AG09309 (cell line): ENCODE measurements at places on chromosomes 1 and 21.

GRCh38 chr1:201739492-201740085 is 89.4 kb upstream of the IPO9 start:
- DNase-seq, result no peak

GRCh38 chr1:204706838-204707509 is 21.4 kb upstream of the LRRN2 start:
- DNase-seq, result no peak

DNA sequence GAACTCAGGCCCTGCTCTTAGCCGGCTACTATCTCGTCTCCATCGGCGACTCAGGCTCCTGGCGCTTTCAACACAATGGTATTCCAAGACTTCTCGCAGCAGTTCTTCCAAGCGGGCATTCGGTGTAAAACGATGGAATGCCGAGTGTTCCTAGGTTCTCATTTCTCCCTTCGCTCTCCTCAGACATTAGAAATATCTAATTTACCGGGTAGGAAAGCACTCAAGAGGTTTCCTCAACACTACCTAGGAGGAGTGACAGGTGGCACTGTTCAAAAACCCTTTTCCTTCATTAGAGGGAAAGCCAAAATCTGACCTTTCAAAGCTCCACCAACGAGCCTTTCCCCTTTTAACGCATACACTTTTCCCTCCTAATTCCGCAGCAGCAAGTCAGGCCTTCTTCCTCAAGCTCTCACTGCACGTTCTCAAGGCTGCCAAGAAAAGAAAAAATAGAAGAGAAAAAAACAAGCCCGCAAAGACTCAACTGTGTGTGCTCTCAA is 601 bp downstream of the UBE2G2 start:
- no peak for DNase-seq

GRCh38 chr21:21415741-21416140 is 417.5 kb downstream of the NCAM2 start:
- no peak for DNase-seq

DNA sequence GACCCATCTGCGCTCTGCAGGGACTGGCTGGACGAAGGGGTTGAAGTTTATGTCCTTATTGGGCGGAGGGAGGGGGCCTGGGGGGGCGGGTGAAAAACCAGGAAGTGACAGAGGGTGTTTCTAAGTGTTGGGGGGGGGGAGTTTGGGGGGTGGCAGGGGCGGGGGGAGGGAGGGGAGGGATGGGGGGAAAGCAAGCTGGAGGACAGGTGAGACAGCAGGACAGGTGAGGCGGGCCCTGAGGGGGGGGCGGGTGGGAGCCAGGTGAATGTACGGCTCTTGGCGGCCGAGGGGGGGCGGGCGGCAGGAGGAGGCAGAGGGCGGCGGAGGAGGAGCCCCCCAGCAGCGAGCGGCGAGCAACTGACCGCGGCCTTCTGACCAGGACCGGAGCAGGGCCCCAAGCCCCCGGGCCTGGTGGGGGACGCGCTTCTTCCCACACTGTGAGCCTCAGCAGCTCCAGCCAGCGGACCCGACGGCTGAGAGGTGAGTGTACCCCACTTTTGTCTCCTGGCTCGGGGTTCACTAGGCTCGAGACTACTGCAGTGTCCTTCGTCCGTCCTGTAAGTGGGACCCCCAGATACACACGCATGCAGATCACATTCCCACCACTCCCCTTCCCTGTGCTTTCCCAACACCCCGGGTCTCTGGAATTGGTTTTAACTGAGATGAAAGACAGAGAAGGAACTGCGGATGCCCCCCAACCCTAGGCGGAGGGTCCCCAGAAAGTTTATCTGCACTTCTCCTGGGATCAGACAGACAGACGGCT is at the start of gene ZBTB7B:
ZBTB7B (plus strand) TSS at position 339 of the 763 bp plus-strand sequence. CDS start 11,859 bp downstream, outside the sequence.
- DNase-seq, result no peak

GRCh38 chr1:19676438-19676922 is 11.8 kb downstream of the HTR6 start:
- peak; percentile 63 for DNase-seq

DNA sequence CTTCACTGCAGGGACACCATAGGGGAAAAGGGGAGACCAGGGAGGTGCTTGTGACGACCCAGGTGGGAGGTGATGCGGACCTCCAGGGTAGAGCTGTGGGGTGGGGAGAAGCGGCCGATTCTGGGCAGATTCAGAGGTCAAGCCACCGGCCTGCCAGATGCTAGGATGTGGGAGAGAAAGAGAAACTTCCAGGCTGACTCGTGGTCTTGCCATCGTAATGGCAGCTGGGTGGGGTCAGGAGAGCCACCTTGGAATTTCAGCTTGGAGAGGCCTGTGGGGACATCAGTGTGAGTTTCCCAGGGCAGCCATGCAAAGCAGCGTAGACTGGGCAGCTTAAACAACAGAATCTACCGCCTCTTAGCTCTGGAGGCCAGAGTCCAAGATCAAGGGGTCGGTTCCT is 258.0 kb upstream of the VAMP3 start:
- DNase-seq, result no peak

DNA sequence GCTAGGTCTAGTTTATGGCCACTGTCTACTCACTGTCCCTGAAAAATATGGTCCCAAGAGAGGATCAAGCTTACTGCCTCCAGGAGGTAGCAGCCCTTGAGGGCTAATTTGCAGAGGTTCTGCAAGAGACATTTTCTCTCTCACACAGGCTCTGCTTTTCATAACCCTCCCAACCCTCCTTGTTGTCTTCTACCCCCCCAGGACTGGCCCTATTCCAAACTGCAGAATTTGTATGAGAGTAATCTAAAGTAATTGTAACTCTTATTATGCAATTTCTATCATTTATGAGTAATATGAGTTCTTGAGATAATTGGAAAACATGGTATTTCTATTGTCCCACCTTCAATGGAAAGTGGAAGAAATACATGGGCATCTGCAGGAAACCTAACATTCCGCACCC is 70.4 kb upstream of the CD55 start:
- DNase-seq, result no peak

GRCh38 chr1:193457676-193458075 is 271.3 kb upstream of the B3GALT2 start:
- DNase-seq, result no peak

DNA sequence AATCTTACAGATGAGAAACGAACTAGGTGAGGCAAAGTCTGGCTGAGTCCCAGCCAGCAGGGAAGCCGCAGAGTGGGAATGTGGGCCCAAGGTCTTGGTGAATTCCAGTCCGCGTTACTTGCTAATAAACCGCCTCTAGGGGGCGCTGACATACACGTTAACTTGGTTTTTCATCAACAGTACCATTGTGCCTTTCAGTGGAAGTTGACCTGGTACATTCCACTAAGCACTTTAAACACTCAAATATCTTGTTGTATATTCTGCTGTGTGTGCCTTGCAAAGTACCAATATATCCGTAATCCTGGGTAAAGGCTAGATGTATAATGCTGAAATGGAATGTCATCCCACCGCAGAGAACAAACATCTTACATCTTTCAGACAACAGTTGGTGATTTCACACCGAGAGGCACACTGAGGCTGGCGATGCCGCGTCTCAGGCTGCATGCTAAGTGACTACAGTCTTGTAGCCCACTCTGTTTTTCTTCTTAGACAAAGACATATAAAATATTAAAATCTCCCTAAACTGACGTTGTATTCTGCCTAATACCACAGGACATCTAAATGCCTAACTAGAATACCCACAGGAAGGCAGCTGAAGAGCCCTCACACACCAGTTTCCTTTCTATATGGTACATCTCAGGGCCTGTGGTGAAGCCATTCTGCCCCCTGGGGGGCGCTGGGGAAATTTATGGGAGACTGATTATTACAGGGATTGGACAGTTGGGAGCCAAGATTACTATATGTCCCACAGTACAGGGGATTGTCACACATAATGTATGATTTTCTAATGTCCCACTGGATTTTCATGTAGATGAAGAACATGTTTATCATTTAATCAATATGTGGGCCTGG is 49.2 kb upstream of the C1orf198 start:
- DNase-seq, result no peak

DNA sequence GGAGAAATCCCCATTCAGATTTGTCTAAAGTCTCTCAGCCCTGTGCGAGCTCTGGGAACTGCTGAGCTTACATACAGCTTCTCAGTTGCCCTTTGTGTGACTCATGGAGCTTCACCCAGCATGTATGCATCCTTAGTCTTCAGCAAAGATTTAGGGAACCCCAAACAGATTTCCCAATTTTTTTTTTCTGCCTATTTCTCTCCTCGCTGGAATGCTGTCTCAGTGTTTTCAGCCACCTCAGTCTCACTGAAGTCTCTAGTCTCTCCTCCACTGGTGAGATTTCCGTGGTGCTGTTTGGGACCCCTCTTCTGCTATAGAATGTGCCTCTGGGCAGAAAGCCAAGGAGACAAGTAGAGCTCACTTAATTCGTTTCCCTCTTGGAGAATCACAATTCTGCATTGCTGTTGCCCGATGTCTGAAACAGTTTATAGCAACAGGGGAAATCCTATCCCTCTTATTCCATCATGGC is 28.1 kb upstream of the TXLNA start:
- peak; percentile 27 for DNase-seq

DNA sequence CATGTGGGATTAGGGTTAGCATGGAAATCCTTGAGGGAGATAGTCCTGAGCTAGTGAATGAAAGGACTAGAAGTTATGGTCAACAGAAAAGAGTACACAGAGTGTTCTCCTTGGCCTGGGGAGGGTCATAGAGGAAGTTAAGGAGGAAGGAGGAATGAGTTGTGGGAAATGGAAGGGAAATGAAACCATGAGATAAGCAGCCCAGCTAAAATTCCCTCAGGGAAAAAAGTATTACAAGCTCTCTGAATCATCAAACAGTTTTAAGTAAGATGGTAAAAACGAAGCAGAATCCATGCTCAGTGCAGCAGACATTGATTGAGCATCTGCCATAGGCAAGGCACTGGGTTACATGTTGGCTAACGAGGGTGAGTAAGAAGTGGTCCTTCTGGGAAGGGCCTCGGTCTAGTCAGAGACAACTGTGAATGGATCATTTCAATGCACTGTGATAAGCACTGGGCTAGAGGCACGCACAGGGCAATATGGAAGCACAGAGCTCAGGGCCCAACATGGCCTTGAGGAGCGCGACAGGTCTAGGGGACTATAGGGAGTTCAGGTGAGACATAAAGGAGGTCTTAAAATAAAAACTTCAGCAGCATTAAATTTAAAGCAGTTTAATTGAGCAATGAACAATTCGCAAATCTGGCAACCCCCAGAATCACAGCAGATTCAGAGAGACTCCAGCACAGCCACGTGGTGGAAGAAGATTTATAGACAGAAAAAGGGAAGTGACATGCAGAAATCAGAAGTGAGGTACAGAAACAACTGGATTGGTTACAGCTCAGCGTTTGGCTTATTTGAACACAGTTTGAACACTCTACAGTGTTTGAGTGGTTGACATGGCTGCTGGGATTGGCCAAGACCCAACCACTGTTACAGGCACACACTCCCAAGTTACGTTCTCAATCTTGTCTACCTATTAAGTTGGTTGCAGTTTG is 219.5 kb downstream of the HLX start:
- DNase-seq, result no peak

GRCh38 chr1:246790833-246791232 is 66.6 kb downstream of the SCCPDH start:
- no peak for DNase-seq

GRCh38 chr1:70465911-70466310 is 54.8 kb downstream of the CTH start:
- DNase-seq, result no peak

DNA sequence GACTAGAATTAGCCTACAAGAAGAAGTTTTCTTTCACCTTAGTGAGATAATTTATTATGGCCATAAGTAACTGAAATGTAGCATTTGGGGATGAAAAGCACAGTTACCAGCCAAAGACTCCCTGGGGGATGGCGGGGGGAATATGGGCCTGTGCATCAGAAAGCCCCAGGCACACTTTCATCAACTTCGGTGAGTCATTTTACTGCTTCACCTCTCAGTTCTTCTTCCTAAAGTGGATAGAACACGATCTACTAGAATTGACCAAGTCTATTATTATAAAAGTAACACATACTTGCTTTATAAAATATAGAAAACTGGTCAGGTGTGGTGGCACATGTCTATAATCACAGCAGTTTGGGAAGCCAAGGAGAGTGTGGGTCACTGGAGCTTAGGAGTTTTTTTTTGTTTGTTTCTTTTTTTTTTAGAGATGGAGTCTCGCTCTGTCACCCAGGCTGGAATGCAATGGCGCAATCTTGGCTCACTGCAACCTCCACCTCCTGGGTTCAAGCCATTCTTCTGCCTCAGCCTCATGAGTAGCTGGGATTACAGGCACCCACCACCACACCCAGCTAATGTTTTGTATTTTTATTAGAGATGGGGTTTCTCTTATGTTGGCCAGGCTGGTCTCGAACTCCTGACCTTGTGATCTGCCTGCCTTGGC is 141.8 kb downstream of the ZZZ3 start:
- peak; percentile 83 for DNase-seq

GRCh38 chr1:183077097-183077496 is 53.9 kb downstream of the LAMC1 start:
- no peak for DNase-seq

GRCh38 chr1:198517623-198518199 is 22.8 kb downstream of the ATP6V1G3 start:
- DNase-seq, result no peak

GRCh38 chr1:43843684-43844083 is 89.9 kb upstream of the ARTN start:
- no peak for DNase-seq
